ENCODE measurements at places on chromosomes 6 and 20. TPM values are rescaled to one million over a fixed set of nuclear protein-coding genes. Genes with fewer than 3 reads are reported as not detected.

ADTRP gene
- 75.8 TPM for total RNA-seq

ZNF165 gene
- total RNA-seq, result 4.7 TPM

SNPH gene
- 5.7 TPM for total RNA-seq

EPB41L1 gene
- total RNA-seq, result 2.4 TPM

GHRH gene
- total RNA-seq, result not detected

TSPO2 gene
- total RNA-seq, result not detected

GPLD1 gene
- total RNA-seq, result 0.31 TPM

TMEM200A gene
- total RNA-seq, result 18.9 TPM

IRF4 gene
- total RNA-seq, result not detected

Data from hair follicular keratinocyte (primary cell).